ENCODE measurements at places on chromosomes 16 and 17.

DNA sequence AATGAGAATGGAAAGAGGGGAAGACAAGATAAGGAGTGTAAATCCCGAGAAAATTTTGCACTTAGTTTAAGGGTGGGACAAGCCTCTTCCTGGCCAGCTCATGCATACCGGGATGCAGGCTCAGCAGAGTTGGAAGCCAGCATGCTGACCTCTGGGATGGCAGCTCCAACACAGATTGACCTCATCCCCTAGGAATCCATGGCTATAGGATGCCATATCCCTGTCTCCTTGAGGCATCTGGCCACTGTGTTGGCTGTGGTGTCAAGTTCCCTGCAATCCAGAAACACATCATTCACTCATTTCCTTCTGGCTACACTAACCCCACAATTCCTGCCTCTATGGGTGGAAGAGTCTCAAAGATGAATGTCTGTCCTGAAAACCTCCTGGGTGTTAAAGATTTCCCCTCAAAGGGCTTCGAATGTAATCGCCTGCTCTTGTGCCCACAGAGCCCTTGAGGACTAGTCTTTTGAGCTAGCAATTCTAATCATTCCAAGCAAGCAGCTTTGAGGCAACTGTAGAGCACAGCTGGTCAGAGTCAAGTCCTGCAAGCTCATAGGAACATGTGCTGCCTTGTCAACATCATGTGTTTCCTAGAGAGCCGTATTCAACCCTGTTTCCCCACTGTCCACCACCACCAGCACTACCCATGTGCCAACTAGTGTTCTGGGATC lies 141.4 kb downstream of the PMP22 start:
- no peaks in the 10 kb centered on the region for H3K36me3 ChIP-seq
- no peaks in the 10 kb centered on the region for H3K27me3 ChIP-seq

GRCh38 chr17:38602453-38602852 lies 3.3 kb downstream of the SRCIN1 start:
- no peaks in the 10 kb centered on the region for H3K27me3 ChIP-seq
- H3K27ac ChIP-seq: no peak overlapping the region
- no peak for DNase-seq
- H3K4me1 ChIP-seq: peaks cover 34% of the 10 kb centered on the region

- no peaks in the 10 kb centered on the region for H3K4me1 ChIP-seq
- no peaks in the 10 kb centered on the region for H3K36me3 ChIP-seq
- peaks cover 14% of the 10 kb centered on the region for H3K27me3 ChIP-seq
- no peak overlapping the region for H3K4me3 ChIP-seq
Measured at GRCh38 chr16:19898924-19899604, 14.4 kb upstream of the GPRC5B start.

DNA sequence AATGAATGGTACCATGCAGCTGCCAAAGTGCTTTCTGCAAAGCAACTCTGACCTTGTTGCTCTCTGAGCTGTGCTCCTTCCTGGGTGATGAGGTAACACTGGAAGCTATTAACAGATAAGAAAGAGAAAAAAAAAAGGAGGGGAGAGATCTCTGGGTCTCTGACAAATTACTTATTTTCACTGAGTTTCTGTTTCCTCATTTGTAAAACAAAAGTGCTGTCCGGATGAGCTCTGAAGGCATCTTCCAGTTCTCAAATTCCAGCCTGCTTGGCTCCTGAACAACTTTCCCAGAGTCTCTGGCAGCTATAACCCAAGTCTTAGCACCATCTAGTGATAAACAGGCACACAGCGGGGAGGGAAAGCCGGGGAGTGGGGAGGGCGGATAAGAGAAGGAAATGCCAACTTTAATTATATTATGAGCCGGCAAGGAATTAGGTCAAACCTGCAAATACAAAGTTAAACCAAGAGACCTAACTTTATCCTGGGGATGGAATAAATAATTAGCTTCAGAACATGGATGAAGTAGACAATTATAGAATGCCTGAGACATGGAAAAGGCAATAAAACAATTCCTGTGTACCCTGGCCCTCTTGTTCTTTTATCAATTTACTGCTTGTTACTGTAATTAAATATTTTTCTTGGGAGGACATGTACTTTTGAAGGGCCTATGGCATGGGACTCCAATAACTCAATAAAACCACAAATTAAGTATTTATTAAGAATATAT lies 61.3 kb upstream of the KIFC3 start:
- H3K27me3 ChIP-seq: no peaks in the 10 kb centered on the region
- no peaks in the 10 kb centered on the region for H3K36me3 ChIP-seq
- H3K4me3 ChIP-seq: no peak overlapping the region
- peak; percentile 65 for DNase-seq
- no peaks in the 10 kb centered on the region for H3K4me1 ChIP-seq

- H3K27ac ChIP-seq: no peak overlapping the region
- H3K4me1 ChIP-seq: no peaks in the 10 kb centered on the region
- DNase-seq: no peak
- H3K27me3 ChIP-seq: no peaks in the 10 kb centered on the region
- H3K4me3 ChIP-seq: no peak overlapping the region
Measured at GRCh38 chr17:80053102-80053501, 16.7 kb downstream of the CCDC40 start.

- DNase-seq: no peak
- no peak overlapping the region for H3K4me3 ChIP-seq
- no peaks in the 10 kb centered on the region for H3K27me3 ChIP-seq
- peak overlapping the region; percentile 93 for H3K27ac ChIP-seq
- peaks cover 24% of the 10 kb centered on the region for H3K4me1 ChIP-seq
Measured at GRCh38 chr16:68082629-68083238, 2.4 kb upstream of the NFATC3 start.

DNA sequence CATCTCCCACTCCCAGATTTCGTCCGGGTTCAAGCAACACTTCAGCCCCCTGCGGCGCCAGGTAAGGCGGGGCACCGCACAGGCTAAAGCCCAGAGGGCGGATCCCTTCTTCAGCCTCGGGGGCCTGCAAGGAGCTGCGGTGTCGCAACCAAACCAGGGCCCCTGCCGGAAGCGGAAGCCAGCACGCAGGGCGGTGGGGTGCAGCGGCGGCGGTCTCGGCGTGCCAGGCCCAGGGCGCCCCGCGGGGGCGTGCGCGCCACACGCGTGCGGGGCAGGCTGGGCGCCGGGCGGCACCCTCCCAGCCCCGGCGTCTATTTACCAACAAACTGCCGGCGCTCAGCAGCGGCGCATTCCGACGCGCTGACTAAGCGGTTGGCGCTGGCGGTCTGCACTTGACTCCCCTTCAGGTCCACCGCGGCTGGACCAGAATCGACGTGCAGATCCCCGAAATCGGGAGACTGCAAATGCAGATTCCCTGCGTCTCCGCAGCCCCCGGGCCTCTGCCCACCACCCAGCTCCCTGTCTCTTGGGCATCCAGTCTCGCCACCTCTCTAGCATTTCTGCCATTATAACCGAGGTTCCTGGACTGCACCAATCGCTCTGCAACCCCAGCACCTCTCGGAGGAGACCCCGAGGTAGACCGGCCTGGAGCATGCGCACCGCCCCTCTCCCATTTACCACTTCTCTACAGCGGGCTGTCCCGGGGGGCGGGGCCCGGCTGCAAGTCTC lies 421 bp upstream of the DLX4 start:
- H3K4me1 ChIP-seq: peaks cover 64% of the 10 kb centered on the region
- no peak overlapping the region for H3K27ac ChIP-seq
- DNase-seq: no peak

DNA sequence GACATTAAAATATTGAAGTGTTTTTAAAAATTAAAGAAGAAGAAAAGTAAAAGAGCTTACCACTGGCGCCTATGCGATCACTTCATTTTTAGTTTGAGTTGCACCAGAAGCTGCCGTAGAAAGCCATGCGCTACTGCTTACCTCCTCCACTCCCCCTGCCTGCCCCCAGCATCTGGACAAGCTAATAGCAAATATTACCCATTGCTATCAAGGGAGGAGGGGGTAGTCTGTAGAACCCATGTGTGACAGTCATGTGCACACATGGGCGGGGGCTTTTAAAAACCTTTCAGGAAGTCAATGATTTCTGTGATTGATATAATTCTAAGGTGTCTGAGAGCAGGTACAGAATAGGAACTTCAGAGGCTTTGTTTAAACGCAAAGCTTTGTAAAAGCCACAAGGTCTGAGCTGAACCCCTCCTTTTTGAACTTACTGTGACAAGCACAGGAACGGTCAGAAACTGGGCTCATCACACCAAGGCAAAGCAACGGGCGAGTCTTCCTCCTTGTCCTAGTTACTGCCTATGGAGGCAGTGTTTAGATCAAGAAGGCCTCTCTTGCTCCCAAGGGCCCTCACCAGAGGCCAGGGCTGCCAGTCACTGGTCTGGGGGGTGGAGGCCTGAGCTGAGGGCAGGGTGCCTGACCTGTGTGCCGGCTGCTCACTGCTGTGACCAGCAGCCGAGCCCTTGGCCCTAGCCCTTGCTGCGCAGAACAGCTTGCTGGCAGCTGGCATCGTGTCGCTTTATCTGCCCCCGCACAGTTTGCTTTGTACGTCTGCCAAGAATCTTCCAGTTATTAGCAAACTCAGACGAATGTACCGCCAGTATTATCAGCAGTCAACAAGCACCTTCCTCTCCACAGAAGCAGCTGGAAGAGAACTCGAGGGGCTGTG lies 15.0 kb downstream of the GINS2 start:
- peaks cover 39% of the 10 kb centered on the region for H3K36me3 ChIP-seq
- H3K27ac ChIP-seq: peak overlapping the region; percentile 8
- H3K27me3 ChIP-seq: no peaks in the 10 kb centered on the region
- H3K4me1 ChIP-seq: peaks cover 10% of the 10 kb centered on the region
- no peak for DNase-seq

DNA sequence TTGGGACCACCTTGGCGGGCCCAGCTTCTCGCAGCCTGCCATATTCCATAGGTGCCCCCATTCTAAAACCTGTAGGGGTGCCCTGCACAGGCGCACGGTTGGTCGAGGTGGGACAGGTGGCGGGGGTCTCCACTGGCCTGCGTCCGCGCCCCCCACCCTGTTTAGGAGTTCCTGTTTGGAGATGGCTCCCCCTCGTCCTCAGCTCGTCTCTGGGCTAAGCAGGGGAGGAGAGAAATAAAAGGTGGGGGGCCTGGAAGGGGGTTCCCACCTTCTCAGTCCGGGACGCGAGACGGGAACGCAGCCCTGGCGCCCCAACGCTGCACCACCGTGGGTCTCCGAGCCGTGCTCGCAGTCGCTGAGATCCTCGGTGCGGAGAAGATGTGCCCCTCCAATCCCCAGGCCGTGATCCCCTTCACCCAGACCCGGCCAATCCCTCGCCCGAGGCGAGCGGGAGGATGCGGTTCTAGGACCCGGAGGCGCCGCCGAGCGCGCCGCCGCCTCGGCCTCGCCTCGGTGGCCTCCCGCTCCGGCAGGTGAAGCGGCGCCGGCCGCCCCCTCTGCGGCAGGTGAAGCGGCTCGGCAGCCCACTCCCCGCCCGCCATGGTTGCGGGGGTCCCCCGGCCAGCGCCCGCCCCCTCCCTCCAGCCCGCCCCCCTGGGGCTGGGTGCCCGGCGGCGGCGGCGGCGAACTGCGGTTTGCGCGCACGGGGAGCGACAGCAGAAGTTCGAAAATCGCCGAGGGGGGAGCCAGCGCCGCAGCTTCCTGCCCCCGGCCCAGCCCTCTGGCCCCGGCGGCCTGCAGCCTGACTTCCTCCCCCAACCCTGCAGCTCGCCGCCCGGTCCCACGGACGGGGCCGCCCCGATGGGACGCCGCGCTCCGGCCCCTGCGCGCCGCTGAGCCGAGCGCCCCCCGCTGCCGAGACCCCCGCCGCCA lies at the start of gene FMNL1:
FMNL1 (plus strand) TSS at position 805 of the 933 bp plus-strand sequence. CDS start 240 bp downstream, outside the sequence.
- peaks cover 13% of the 10 kb centered on the region for H3K4me1 ChIP-seq
- peak within 1 kb of the TSS; percentile 59 for H3K4me3 ChIP-seq
- no peaks in the 10 kb centered on the region for H3K27me3 ChIP-seq
- peak; percentile 42 for DNase-seq
- H3K27ac ChIP-seq: no peak within 1 kb of the TSS
- H3K36me3 ChIP-seq: no peaks in the 10 kb centered on the region

- H3K27me3 ChIP-seq: no peaks in the 10 kb centered on the region
- no peaks in the 10 kb centered on the region for H3K36me3 ChIP-seq
- peak overlapping the region; percentile 13 for H3K27ac ChIP-seq
- peak; percentile 94 for DNase-seq
- peaks cover 52% of the 10 kb centered on the region for H3K4me1 ChIP-seq
Measured at GRCh38 chr17:63433746-63434591, 12.1 kb downstream of the CYB561 start.

DNA sequence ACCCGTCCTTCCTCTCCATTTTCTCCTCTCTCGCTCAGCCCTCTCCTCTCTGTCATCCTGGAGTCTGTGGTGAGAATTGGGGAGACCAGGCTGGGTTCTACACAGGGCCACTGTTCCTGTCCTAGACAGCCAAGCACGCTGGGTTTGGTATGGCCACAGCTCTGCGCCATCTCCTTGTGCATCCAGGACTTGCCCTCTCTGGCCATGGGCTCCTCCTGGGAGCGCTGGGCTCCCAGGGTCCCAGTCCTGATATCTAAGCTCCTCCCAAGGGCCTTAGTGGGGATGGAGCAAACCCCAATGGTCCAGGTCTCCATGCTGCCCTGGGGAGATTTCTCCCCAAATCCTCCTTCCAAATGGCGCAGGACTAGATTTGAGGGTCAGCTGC lies 27.2 kb upstream of the ITGA3 start:
- DNase-seq: no peak
- H3K27me3 ChIP-seq: no peaks in the 10 kb centered on the region
- peak overlapping the region; percentile 83 for H3K27ac ChIP-seq
- no peaks in the 10 kb centered on the region for H3K36me3 ChIP-seq
- peaks cover 58% of the 10 kb centered on the region for H3K4me1 ChIP-seq

DNA sequence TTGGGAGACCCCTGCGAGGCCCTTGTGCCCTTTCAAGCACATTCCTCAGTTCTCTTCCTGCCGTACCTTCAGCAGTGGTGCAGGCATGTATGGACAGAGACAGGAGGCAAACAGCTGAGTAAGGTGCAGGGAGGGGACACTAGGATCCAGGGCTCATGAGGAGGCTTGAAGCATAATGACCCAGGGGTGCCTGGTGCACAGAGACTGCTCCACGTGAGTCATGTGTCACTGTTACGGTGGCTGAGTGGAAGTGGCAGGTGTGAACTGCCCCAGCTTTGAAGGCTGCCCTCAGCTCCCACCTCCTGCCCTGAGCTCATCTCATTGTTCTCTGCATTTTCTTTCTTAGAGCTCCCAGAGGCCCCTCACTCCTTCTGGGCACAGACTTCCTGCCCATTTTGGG lies 124.8 kb downstream of the NTN1 start:
- no peak overlapping the region for H3K27ac ChIP-seq
- no peak overlapping the region for H3K4me3 ChIP-seq
- H3K27me3 ChIP-seq: no peaks in the 10 kb centered on the region
- no peaks in the 10 kb centered on the region for H3K36me3 ChIP-seq
- H3K4me1 ChIP-seq: no peaks in the 10 kb centered on the region

GRCh38 chr16:14559809-14560241 lies 70.2 kb downstream of the PARN start:
- H3K27me3 ChIP-seq: no peaks in the 10 kb centered on the region
- H3K27ac ChIP-seq: peak overlapping the region; percentile 7
- DNase-seq: peak; percentile 69
- H3K36me3 ChIP-seq: peaks cover 2% of the 10 kb centered on the region
- H3K4me1 ChIP-seq: peaks cover 7% of the 10 kb centered on the region

GRCh38 chr16:48378836-48379235 lies 6.4 kb downstream of the SIAH1 start:
- no peak overlapping the region for H3K27ac ChIP-seq
- DNase-seq: no peak
- peaks cover 96% of the 10 kb centered on the region for H3K4me1 ChIP-seq
- H3K27me3 ChIP-seq: no peaks in the 10 kb centered on the region
- no peaks in the 10 kb centered on the region for H3K36me3 ChIP-seq
- H3K4me3 ChIP-seq: no peak overlapping the region
